AG09309 (cell line): ENCODE measurements at places on chromosomes 16 and 17.

DNA sequence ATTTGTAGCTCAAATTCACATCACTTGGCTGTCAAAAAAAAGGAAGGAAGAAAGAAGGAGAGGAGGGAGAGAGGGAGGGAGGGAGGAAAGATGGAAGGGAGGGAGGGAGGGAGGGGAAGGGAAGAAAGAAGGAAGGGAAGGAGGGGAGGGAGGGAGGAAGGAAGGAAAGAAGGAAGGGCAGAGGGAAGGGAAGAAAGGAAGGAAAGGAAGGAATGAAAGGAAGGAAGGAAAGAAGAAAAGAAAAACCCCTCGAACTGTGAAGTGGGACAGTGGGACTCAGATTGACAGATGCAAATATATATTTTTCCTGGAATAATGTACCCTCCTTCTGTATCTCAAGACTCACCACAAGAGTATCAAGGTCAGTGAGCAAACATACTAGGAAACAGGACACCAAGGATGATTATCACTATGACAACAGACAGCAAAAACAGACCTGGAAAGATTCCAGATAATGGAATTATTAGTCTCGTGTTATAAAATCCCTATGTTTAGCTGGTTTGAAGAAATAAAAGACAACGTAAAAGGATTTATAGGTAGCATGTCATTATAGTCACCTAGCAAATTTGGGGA is 24.2 kb upstream of the ABCA3 start:
- no peak for DNase-seq

GRCh38 chr17:1036171-1036844 is 39.4 kb downstream of the TIMM22 start:
- no peak for DNase-seq

- DNase-seq: no peak
Observed at GRCh38 chr16:27321013-27321915, 7.5 kb downstream of the IL4R start.

GRCh38 chr17:58913552-58913951 is 157.9 kb downstream of the PPM1E start:
- no peak for DNase-seq

DNA sequence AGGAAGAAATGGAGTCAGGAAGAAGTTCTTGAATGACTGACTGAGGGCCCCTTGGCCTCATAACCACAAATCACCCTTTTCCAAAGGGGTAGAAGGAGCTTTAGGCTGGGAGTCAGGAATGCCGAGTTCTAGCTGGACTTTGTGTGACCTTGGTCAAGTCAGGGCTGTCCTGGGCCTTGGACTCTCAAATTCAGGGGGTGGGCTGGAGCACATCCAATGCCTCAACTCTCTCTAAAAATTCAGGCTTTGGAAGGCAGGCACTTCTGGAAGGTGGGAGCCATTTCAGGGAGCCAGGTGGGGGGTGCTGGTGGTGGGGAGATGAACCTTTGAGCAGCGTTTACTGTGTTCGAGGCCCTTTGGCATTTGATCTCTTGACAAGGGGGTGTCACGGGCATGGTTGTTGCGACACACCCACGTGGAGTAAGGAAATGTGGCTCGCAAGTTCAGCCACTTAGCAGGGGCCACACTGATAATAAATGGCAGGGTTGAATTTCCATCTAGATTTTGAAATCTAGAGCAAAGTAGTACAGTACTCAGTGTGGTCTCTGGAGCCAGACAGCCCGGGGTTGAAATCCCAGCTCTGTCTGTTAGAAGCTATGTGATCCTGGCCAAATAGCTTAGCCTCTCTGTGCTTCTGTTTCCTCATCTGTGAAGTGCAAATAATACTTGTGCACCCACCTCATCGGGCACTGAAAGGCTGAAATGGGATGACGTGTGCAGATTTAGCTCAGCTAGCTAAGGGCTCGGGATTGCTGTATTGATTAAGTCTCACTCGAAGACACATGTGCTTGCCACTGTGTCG is 47.1 kb upstream of the CIBAR2 start:
- DNase-seq: no peak

DNA sequence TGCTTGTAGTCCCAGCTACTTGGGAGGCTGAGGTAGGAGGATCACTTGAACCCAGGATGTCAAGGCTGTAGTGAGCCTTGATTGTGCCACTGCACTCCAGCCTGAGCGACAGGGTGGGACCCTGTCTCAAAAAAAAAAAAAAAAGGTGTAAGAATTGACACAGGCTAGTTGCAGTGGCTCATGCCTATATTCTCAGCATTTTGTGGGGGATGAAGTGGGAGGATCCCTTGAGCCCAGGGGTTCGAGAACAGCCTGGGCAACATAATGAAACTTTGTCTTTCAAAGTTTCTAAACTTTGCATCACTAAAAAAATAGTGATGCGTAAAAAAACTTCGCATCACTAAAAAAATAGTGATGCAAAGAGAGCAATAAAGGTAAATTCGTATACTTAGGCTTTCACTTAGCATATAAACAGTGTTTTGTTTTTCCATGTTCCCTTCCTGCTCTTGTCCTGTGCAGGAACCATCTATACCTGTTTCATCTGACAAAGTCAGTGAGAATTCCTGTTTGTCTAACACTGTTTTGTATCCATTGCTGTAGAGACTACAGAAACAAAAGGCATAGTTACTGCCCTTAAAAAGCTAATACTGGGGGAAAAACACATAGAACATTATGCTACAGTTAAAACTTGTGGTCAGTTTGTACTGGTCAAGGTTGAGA is 32.1 kb downstream of the CTCF start:
- no peak for DNase-seq

- DNase-seq: no peak
Observed at GRCh38 chr17:10156599-10156947, 41.8 kb downstream of the GAS7 start.

GRCh38 chr17:36592316-36592715 is 637 bp downstream of the DHRS11 start:
- DNase-seq: no peak

DNA sequence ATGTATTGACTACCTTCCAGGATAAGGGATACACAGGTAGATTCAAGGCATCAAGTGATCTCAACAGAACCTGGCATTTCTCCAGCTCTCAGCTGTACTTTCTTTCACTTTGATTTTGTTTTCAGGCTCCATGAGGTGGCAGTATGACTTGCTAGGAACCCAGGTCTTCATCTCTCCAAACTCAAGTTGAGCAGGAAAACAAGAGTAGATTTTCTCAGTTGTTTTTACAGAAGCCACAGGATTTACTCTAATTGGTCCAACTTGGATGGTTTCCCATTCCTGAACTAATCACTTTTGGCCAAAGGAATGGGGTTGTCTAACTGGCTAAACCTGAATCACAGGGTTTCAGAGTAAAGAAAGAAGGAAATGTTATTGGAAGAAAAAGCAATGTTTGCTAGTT is 146.6 kb downstream of the TRIM37 start:
- DNase-seq: peak; percentile 38

GRCh38 chr16:28823873-28824716 is 1.3 kb downstream of the ATXN2L start:
- DNase-seq: peak; percentile 92

DNA sequence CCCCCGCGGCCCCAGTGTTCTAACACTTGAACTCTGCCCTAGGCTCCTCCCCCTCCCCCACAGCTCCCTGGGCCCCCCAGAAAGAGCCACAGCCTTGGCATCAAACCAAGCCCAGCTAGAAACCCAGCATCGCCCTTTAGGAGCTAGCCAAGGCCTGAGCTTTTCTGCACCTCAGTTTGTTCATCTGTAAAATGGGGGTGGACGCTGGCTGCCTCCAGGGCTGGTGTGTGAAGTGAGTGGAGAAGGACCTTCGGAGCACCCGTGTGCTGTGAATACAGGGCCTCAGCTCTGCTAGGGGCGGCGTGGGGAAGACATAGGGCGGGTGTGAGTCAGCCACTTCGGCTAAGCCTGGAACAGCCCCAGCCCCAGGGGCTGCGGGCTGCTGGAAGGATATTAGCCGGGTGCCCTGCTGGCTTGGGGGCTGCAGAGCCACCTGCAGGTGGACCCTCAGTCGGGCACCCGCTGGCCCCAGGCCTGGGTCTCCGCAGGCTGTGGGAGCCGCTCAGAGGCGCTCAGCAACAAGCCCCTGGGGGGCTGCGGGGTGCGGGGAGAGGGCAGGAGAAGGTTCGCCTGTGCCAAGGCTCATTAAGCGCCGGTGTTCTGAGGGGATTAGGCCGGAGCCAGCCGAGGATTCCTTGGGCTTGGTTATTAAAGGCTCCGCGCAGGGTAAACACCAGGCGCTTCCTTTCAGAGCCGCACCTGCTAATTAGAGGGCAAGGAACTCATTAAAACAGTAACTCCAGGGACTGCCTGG is 217.0 kb upstream of the CIBAR2 start:
- no peak for DNase-seq

DNA sequence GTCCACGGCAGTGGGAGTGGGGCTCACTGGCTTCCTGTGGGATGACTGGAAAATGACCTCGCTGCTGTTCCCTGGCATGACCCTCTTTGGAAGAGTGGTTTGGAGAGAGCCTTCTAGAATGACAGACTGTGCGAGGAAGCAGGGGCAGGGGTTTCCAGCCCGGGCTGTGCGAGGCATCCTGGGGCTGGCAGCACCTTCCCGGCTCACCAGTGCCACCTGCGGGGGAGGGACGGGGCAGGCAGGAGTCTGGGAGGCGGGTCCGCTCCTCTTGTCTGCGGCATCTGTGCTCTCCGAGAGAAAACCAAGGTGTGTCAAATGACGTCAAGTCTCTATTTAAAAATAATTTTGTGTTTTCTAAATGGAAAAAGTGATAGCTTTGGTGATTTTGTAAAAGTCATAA is 7.8 kb upstream of the RNF213 start:
- DNase-seq: no peak

DNA sequence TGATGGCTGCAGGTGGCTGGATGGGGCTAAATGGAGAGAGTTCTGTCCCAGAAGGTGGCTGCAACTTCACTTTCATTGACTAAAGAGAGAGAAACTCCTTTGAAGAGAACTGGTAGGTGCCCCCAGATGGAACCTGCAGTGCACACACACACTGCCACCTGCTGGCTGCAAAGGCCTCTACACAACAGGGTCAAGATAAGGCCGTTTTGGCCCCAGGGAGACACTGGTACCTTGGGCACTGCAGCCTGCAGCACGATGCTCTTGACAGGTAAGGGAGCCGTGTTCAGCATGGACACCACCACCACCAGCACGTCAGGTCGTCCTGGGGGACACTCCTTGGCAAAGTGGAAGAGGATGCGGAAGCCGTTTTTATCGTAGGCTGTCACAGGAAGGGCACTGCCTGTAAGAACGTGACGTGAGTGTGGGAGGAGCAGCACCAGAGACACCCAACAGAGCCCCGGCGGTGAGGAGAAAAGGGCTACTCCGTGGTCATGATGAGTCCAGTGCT is 22.7 kb downstream of the GGA3 start:
- no peak for DNase-seq

GRCh38 chr17:8300627-8301242 is 5.5 kb upstream of the SLC25A35 start:
- peak; percentile 4 for DNase-seq

GRCh38 chr17:19238167-19238505 is 970 bp downstream of the EPN2 start:
- DNase-seq: no peak

DNA sequence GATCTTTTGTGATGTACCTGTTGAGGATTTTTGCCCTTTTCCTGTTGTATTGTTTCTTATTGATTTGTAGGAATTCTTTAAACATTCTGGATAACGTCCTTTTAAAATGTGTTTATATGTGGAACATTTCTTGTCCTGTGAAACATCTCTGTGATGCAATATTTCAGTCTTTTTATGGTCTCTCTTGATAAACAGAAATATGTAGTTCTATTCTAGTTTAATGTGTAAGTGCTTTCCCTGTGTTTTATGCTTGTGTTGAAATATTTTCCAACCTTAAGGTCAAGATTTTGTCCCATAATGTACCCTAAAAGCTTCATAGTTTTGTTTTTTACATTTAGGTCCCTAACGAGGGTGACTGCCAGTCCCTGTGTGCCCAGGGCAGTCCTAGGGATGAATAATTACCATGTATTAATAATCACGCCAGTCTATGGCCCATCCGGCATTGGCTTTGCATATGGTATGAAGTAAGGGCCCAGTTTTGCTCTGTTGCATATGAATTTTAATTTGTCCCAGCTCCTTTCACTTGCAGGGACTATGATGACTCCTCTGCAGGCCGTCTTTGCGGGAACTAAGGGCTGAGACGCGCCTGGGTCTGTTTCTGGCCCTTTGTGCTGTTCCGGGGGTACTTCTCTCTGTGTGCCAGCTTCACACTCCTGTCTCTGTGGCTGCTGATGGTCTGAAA is 44.2 kb downstream of the RPTOR start:
- no peak for DNase-seq

- no peak for DNase-seq
Observed at GRCh38 chr16:29665294-29666077, 2.4 kb downstream of the SPN start.

DNA sequence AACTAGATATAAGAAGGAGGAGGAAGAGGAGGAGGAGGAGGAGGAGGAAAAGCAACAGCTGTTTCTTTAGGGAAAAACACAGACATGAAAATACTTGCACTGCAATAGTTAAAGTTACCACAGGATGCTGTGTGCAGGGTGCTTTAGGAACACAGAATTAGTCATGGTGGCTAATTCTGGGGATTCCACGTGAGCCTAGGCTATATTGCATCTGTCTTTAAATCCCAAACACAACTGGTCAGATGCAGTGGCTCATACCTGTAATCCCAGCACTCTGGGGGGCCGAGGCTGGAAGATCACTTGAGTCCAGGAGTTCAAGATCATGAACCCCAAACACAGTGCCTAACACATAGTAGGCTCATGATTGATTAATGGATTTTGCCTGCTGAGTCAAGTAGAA is 155.3 kb upstream of the C16orf82 start:
- no peak for DNase-seq

- DNase-seq: no peak
Observed at GRCh38 chr17:69677130-69677529, 262.6 kb downstream of the MAP2K6 start.

GRCh38 chr16:67236563-67237395 is 9.8 kb downstream of the TMEM208 start:
- no peak for DNase-seq

DNA sequence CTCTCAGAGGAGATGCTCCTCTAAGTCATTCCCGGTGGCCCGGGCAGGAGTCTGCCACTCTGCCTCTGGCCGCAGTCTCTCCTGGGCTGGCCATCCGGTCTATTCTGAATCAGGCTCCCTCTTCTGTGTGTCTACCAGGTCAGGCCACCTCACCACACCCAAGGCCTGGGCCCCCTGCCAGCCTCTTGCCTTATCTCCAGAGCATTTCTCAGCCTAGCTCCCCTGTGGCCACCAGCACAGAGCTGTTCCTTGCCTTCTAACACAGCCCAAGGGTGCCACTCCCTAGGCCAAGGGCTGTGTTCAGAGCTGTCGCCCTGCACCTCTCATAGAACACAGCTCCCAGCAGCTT is 55.3 kb downstream of the MYO18A start:
- no peak for DNase-seq

GRCh38 chr16:67661101-67661761 is 471 bp downstream of the PARD6A start:
- no peak for DNase-seq

DNA sequence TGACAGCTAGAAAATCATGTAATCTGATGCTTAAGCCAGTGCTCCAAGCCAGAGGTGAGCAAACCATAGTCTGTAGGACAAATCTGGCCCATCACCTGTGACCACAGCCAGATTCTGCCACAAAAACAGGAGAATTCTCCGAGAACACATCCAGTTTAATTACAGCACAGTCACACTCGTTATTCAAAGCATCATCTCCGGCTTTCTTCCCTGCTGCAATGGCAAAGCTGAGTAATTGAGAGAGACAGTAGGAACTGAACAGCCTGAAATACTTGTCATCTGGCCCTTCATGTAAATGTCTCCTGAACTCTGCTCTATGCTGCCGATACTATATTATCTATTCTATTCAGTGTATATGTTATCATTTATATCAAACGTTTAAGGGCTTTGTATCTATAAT is 121.4 kb upstream of the FOXF1 start:
- no peak for DNase-seq
